ENCODE measurements at places on chromosomes 5 and 9.

GRCh38 chr5:155884041-155884440, 442.9 kb upstream of the SGCD start:
- DNase-seq: no peak

DNA sequence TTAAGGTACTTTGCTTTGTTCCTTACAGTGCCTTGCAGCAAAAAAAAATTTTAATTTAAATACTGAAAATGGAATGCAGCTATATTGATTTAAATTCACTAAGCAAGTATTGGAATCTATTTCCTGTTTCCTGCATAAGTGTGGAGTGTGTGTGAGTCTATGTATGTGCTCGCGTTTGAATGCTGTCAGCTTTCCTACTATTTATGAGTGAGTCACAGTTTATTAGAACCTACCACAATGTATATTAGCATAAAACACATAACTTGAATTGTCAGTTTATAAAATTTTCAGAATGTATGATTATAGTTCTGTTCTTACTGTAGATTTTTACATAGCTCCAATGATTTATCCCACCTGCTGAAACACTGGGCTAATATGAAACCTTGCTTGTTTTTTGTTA, 302.1 kb downstream of the NR2F1-AS1 start:
- DNase-seq: no peak

- no peak for DNase-seq
Measured at GRCh38 chr9:112050544-112051475, 124.3 kb downstream of the SUSD1 start.

DNA sequence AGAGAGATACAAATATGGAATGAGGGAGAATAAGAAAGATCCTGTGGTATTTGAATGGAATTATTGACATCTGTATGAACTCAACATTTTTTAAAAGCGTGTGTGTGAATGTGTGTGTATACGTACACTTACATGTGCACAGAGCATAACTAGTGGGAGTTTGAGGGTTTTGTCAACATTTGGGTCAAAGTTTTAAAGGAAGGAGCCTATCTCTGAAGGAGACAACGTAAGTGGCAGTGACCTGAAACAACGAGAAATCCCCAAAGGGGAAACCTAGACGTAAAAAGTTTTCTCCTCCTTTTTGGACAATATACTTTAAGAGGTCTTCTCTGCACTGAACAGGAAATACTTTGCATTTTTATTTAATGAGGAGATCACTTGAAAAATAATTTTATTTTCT, 40.2 kb upstream of the DTWD2 start:
- no peak for DNase-seq

DNA sequence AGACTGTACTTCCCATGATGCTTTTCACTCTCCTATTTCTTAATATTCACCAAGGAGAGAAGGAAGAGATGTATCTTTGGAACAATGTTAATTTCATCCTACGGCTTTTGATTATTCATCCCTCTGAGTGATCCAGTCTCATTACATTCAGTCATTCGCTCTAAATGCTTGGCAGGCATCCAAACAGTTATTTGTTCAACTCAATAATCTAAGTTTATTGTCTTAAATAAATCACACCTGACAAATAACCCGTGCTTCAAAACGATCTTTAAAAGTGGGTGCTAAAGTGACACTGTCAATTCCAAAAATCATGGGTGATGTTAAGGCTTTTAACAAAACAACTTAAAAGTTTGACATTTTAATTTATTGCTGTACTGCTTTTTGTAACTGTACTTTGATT, 233.1 kb downstream of the RASEF start:
- no peak for DNase-seq

DNA sequence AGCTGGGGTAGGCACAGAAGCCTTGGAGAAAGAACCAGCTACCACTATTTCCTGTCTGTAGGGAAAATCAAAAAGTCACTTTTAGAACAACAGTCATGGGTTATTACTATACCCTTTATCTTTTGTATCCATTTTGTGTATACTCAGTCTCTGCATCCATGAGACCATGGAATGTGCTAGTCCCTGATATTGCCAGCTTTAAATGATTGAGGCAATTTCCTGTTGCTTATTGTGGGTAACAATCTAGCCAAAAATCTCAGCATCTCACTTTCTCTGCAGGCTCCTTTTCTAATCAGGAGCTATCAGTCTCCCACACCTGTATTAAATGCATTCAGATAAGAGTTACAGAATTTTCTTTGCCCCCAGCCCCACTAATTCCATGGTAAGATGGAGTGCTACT, 968 bp upstream of the KDM3B start:
- no peak for DNase-seq

- DNase-seq: no peak
Measured at GRCh38 chr9:113151696-113152630, 1.2 kb downstream of the SLC31A2 start.

DNA sequence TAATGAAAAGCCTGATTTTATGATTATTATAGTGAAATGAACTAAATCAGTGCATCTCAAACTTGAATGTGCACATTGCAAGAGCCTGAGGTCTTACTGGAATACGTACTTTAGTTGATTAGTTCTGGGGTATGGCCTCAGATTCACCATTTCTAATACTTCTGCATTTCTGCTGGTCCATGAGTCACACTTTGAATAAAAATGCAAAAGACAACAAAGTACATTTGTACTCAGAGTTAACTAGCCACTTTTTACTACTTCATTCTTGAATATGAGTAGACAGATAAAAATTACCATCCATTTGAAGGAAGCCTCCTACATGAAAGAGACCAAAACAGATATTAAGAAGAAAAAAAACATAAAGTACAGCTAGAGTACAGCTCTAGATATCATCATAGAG, 27.1 kb upstream of the PRR16 start:
- DNase-seq: no peak

DNA sequence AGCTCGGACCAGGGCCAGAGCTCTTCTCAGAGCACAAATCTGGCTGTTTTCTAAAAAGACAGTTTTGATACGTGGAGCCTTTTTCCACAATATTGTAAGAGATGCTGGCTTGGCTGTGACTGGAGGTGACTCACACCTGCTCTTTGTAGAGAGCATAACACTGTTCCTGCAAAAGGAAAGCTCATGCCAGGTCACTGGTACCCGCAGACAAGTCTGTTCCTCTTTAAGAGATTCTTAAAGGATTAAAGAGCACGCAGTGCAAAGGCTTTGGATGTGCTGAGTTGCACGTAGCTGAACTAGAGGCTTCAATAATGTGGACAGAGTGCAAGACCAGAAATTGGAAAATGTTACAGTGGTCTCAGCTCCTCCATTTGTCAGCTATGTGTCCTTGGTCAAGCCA, 19.0 kb downstream of the ACTL7B start:
- no peak for DNase-seq

GRCh38 chr5:45411971-45412612, 284.1 kb downstream of the HCN1 start:
- DNase-seq: no peak

GRCh38 chr5:179872828-179873575, 14.4 kb upstream of the MRNIP start:
- DNase-seq: no peak

DNA sequence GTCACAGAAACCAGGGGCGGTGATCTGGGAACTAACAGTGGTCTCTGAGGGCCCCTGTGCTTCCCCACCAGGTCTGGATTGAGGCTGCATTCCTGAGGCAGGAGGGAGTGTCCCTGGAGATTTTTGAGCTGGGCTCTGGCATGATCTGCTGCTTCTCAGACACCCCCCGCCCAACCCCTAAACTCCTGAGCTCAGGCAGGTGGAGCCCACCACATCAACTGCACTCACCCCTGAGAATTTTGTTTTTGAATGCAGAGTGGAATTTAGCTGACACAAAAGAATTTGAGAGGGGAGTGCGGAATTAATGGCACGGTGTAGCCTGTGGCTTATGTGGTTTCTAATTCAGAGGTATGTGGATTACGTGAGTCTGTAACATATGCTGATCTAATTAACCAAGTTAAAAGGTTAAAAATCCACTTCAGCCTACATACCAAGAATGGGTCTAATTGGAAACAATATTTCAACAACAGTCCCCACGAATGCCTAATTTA, 23.9 kb upstream of the CTSL start:
- no peak for DNase-seq

- DNase-seq: no peak
Measured at GRCh38 chr9:121566481-121567465, 67.1 kb upstream of the GGTA1 start.

GRCh38 chr5:151449297-151449696, 1.9 kb downstream of the SLC36A1 start:
- DNase-seq: no peak

- DNase-seq: no peak
Measured at GRCh38 chr9:137333016-137333671, 31.1 kb upstream of the NRARP start.

GRCh38 chr5:17258431-17258830, 41.0 kb downstream of the BASP1 start:
- DNase-seq: no peak

DNA sequence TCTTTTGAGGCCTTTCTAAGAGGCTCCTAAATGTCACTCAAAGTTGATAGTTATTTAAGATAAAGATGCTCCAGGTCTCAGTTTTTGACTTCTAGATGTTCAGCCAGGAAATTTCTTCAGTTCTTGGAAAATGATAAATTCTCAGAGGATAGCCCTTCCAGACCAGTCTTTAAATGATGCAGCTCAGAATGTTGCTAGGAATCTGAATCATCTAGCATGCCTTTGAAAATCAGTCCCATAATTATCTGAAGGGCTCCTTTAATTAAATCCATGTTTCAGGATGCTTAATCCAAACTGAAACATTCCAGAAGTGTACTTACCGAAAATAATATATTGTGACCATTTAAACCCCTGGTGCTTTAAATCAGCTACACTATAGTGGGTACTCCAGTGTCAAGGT, 107.5 kb upstream of the FBN2 start:
- no peak for DNase-seq

DNA sequence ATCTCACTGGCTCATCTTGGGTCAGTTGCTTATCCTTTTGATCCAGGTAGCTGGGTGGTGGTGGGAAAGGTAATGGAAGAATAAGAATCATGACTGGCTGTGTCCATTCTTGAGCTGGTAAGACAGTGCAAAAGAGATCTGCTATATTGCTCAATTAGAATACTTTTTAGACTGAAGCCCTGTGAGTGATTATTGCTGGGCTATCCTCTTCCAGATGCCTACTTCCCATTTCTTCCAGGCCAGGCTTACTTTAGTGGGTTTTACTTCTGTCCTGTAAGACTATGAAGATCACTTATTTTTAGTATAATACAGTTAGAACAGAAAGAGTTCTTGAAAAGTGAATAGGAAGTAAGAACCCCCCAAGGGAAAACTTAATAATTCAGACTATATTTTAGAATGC, 7.2 kb downstream of the MARCHF6 start:
- no peak for DNase-seq

GRCh38 chr5:179199246-179199645, 139.1 kb downstream of the ZNF354C start:
- no peak for DNase-seq

- no peak for DNase-seq
Measured at GRCh38 chr9:98657897-98658296, 50.8 kb downstream of the GABBR2 start.

DNA sequence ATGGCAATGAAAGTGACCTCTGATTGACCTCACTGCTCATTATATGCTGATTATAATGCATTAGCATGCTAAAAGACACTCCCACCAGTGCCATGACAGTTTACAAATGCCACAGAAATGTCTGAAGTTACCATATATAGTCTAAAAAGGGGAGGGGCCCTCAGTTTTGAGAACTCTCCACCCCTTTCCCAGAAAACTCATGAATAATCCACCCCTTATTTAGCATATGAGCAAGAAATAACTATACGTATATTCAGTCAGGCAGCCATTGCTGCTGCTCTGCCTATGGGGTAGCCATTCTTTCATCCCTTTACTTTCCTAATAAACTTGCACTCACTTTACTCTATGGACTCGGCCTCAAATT, 163.1 kb downstream of the ESM1 start:
- no peak for DNase-seq

DNA sequence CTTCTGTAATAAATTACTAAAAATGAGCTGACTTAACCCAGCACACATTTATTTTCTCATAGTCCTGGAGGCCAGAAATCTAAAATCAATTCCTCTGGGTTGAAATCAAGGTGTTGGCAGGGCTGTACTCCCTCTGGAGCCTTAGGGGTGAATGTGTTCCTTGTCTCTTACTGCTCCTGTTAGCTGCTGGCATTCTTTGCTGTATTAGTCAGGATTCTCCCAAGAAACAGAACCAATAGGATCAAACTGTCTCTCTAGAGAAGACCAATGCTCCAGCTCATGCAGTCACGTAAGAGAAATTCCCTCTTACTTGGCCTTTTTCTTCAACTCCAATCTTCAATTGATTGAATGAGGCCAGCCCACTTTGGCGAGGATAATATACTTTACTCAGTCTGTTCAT, 15.3 kb upstream of the CD180 start:
- DNase-seq: no peak

DNA sequence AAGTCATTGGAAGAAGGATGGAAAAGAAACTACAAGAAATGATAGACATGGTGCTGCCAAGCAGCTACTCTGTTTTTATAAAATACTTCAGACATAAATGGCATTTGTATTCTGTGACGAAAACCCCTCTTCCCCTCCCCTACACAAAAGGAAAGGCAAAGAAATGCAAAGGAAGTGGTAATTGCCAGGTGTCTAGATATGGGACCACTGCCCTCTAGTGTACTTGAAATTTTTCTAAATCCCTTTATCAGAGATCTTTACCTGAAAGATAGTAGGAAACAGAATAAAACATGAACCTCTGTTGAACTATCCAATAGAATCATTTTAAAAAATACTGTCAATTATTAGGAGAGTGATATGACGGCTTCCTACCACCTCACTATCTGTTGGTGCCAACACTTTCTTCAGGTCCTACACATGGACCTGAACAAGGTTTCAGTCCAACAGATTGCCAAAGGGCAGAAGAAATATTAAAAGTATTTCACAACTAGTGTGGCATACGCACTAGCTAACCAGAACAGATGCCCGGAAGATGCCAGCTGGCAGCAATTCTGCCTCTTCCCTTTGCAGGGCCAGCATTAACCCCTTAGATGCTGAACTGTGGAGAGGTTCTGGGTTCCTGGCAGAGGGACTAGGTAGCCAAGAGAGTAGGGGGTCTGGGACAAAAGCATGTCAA, 104.1 kb downstream of the TSSK1B start:
- DNase-seq: no peak

GRCh38 chr5:56212130-56212879, 20.8 kb downstream of the ANKRD55 start:
- DNase-seq: no peak

DNA sequence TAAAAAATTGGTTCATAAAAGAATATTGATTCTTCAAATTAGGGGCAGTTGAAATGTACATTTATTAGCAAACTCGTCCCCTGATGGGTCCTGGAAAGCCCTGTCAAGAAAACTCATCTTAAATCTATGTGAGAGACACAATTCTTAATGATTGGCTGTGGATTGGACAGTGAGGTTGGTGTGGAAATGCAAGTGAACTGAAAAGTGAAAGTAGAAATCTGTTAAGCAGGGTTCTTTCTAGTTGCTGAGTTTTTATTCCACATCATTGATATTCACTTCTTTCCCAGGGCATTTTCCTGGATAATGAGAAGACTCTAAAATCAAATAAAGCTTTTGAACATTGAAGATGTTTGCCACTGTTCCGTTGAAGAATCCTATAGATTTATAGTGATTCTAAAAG, 292.4 kb downstream of the MAST4 start:
- DNase-seq: no peak

All from CD4-positive, alpha-beta T cell treated with Interleukin-1 beta for 1 hour (primary cell).